ENCODE measurements at places on chromosomes 13 and 19.
A peak's percentile ranks its signal among the peaks of the same experiment; 100 is the strongest.

DNA sequence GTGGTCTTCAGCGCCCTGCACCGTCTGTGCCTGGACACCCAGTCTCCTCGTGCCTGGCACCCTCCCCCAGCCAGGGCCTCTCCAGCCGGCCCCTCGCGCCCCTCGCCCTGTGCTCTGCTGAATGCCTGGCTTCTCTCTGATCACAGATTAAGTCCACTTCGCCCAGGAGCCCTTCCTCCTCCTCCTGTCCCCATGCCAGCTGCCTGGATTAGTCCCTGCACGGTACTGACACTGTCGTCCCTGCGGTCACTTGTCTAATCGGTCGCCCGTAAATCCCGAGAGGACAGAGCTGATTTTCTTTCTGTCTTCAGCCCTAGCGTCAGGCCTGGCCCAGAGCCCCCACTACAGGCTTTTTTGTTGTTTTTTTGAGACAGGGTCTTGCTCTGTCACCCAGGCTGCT is 6.6 kb downstream of the THOP1 start:
- DNase-seq = no peak

- DNase-seq = peak; percentile 26
Observed at GRCh38 chr13:23979361-23980159, 82.3 kb upstream of the C1QTNF9B start.

DNA sequence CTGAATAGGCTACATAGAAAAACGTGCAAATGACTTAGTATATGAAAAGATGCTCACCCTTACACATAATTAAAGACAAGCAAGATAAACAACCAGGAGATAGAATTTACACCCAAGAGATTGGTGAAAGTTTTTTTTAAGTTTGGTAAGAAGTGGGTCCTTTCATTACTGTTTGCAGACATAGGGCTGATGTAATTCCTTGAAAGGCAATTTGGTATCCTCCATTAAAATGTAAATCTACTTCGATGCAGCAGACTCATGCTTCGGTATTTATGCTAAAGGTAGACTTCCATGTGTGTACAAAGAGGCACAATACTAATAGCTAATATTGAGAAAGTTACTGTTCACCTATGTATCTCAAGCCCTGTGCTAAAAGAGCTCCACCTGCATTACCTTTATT is 33.5 kb downstream of the CNMD start:
- no peak for DNase-seq

DNA sequence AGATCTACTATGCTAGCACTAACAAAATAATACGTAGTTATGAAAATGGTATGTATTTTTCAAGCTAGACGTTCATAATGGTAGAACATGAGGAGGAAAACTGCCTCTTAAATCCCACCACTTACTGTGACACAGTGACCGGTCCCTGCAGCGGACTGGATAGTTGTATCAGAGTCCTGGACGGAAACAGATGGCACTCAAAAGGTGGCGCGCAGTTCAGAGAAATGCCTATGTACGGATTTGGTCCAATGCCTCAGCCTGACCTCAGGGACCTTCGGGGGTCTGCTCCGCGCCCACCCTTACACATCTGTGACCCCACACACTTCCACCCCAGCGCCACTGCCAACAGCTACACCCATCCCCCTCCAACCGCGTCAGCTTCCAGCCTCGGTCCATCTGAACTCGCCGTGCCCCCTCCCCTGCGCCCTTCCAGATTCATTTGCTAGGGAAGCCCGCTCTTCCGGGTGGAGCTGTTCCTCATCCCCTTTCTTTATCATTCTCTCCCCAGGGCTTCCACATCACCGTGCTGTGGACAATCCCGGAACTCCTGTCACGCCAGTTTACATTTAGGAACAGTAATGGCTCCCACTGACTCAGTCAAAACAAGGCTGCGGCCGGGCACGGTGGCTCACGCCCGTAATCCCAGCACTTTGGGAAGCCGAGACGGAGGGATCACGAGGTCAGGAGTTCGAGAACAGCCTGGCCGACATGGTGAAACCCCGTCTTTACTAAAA is 792 bp upstream of the LENG8 start:
- DNase-seq = peak; percentile 48

- no peak for DNase-seq
Observed at GRCh38 chr19:12611361-12611699, 610 bp downstream of the ZNF791 start.

GRCh38 chr13:94829837-94830365 is 117.6 kb upstream of the SOX21 start:
- no peak for DNase-seq

DNA sequence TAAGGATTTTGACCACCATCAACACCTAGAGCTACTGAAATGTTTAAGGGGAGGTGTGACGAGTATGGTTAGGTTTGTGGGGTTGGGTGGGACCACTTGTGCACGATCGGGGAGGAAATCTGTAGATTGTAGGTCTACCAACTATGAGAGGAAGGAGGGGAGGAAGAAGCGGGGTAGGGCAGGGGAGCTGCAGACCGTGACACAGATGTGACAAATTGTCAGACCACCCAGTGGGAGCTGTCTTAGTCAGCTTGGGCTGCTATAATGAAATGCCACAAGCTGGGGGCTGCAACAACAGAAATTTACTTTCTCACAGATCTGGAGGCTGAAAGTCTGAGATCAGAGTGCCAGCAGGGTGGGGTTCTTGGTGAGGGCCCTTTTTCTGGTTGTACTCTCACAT is 62.2 kb upstream of the ARGLU1 start:
- DNase-seq = no peak
